NCI-H1930 (cell line): ENCODE measurements at places on chromosomes 3 and 15.
A peak's percentile ranks its signal among the peaks of the same experiment; 100 is the strongest.

DNA sequence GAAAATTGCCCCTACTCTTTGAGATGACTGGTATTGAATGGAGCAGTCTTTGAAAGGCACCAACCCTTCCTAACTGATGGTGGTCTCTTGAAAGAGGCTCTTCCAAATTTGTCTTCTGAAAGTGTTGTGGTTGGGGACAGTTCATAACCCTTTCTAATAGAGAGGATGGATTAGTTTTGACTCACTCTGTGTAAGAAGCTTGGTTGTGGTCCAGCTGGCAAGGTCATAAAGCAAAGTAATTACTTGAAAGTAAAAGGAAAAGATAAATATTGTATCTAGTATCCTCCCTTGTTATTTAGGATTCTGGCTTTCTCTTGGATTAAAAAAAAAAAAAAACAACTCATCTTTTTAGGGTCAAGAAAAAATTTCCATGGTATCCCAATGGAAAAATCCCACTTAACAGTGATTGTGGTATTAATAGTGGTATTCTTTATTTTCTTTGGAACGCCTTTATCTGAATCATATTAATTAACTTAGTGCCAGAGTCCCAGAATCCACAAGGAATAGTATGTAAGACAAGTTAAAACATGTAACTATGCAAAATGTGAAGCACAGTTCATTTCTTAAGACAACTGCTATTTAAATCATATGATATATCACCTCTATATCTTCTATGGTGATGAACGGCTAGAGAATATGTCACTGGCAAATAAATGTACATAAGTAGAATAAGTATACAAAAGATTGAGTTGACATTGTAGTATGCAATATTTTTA, 469.3 kb upstream of the CDIN1 start:
- no peak for DNase-seq

DNA sequence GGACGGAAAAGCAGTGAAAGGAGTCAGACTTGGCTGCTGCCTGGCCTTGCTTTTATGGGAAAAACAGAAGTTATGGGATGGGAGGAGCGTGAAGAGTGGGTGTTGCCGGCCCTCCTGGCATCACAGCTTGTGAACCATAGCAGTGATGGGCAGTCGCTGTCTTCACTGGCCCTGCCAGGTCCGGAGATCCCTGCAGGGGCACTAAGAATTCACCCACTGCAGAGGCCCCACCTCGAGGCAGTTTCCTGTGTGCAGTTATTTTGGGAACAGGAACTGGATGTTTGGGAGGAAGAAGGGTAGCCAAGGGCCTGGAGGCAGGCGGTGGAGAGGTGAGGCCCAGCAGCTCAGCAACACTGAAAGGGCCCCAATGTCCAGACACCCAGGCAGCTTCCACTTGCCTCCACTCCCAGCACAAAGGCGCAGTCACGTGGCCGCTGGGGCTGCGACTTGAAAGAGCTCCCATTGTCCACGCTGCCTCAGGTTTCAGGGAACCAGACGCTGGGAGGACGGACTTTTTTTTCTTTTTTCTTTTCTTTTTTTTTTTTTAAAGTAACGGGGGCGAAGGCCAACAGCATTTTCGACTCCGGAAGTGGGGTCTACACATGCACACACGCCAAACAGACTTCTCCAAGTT, 255.6 kb downstream of the ZNF621 start:
- no peak for DNase-seq

GRCh38 chr3:108826309-108827187, 4.0 kb downstream of the TRAT1 start:
- DNase-seq, result peak; percentile 33

GRCh38 chr3:44206261-44206660, 35.4 kb upstream of the TOPAZ1 start:
- DNase-seq, result no peak

- no peak for DNase-seq
Measured at GRCh38 chr15:58605931-58606530, 143.5 kb downstream of the ADAM10 start.
